Liver (tissue), 10 donors: ENCODE measurements at places on chromosomes 6 and 20. TPM values are rescaled to one million over a fixed set of nuclear protein-coding genes. Genes with fewer than 3 reads are reported as not detected.

DAAM2 gene
- 17.0 TPM for total RNA-seq

SRMS gene
- total RNA-seq, result not detected

GRCh38 chr20:12870588-12870987 lies 138.2 kb upstream of the SPTLC3 start:
- DNase-seq, result no peak

TBXT gene
- total RNA-seq, result not detected

DNA sequence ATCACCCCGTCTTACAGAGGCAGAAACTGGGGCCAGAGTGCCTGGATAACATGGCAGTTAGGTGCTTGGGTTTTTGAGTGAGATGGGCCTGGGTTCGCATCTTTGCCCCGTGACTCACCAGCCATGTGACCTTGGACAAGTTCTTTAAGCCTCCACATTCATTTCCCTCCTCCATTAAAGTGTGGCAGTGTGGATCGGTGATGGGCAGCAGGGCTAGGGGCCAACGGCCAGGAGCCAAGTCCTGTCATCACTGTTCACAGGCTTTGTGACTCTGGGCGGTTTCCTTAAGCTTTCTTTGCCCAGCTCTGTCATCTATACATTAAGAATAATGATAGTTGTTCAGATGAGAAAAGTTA lies 85.5 kb upstream of the PMEPA1 start:
- no peak for DNase-seq

GRCh38 chr6:90233213-90233612 lies 63.4 kb downstream of the BACH2 start:
- DNase-seq, result no peak

DNA sequence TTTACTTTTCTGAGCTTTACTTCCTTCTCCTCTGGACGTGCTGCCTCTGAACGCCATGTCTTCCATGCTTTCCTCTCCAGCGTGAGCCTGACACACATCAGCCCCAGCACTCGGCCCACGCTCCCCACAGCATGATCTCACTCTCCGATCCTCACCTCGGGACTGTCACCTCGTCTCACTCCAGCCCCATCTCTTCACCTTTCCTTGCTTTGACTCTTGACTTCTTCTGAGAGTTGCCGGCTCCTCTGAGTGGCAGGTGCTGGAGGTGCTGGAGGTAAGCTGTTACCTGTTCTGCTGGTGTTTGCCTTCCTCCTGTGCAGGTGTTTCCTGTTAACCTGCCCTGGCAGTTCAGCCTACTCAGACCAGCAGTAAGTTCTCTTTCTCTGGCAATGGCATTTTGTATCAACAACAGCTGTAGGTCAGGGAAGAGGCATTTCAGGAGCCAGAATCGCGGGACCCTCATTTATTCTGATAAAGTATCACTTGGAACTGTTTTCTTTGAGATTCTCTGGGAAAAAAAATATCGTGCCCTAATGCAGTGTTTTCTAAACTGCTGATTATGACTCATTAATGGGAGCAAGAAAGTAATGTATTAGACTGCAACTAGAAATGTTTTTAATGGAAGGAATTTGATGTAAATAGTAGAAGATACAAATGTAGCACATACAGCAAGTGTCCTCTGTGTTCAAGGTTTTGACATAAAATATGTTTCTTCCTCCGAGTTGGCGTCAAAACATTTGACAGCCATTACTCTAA lies 106.5 kb downstream of the ARID1B start:
- DNase-seq, result no peak

VSX1 gene
- not detected for total RNA-seq

DNA sequence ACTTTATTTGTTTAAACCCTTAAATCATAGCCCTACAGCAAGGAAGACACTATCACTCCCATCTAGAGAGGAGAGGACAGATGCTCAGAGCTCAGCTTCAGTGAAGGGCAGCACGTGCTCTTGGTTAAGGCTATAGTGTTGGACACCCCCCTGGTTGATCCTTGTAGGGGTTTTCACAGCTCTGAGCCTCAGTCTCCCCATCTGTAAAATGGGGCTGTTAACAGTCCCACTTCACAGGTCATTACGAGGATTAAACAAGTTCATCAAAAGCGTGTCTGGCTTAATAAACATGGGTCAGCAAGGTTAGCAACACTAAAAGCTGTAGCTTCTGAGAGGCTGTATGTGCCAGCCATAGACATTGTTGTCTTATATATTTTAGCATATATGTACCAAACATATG lies 82.4 kb downstream of the NFATC2 start:
- no peak for DNase-seq

DNA sequence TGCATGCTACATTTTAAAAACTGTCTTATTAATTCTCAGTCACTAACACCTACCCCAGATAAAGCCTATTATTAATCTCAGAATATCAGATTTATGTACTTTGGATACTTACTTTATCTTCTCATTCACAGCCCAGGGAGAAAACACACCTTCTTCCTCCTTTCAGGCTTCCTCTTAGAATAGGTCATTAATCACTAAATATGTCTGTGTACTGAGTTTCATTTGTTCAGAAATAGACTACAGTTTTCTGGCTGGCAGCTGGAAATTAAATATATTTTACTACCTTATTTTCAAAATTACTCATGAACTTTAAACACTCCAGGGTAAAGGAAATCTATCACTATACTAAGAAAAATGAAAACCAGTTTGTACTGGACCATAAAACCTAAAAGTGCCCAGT lies 147.7 kb upstream of the DST start:
- no peak for DNase-seq

SLC26A8 gene
- 0.09 TPM for total RNA-seq

GRCh38 chr6:63816401-63816981 lies 180.9 kb downstream of the PHF3 start:
- no peak for DNase-seq

SLPI gene
- 60.1 TPM for total RNA-seq

- DNase-seq, result no peak
Measured at GRCh38 chr6:31247813-31248212, 24.1 kb downstream of the HLA-C start.

DNA sequence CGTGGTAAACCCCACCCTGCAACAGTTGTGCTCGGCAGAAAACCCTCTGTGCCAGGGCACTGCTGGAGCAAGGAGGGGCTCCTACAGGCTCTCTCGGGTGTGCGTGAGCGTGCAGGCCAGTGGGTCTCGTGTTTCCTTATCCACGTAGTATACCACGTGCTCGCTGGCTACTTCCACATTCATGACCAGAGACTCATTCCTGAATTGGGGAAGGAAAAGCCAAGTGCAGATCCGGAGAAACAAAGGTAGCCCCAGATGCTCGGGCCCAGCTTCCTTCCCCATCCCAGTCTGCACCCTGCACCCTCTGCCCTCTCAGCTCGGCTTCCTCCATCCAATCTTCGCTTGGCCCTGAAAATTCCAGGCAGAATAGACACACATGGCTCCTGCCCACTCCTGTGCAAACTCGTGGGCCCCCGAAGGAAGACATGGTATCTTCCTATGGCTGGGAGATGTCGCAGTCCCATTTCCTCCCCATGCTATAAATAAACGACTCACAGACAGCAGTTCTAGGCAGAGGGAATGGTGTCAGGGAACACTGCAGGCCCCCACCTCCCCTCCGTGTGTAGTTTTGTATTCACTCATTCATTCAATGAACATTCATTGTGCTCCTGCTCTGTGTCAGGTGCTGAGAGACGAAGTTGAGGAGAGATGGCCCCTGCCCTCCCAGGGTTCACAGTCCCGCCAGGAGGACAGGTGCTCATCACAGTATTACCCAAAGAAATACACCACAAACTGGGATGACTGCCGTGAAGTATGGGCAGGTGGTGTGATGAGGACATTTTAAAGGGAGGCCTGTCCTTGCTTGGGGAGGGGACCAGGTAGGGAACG lies 29.6 kb downstream of the NPEPL1 start:
- peak; percentile 23 for DNase-seq

GRCh38 chr6:34322732-34323131 lies 69.7 kb downstream of the NUDT3 start:
- no peak for DNase-seq

GRCh38 chr20:62985444-62985778 lies 21.4 kb downstream of the BHLHE23 start:
- no peak for DNase-seq

DNA sequence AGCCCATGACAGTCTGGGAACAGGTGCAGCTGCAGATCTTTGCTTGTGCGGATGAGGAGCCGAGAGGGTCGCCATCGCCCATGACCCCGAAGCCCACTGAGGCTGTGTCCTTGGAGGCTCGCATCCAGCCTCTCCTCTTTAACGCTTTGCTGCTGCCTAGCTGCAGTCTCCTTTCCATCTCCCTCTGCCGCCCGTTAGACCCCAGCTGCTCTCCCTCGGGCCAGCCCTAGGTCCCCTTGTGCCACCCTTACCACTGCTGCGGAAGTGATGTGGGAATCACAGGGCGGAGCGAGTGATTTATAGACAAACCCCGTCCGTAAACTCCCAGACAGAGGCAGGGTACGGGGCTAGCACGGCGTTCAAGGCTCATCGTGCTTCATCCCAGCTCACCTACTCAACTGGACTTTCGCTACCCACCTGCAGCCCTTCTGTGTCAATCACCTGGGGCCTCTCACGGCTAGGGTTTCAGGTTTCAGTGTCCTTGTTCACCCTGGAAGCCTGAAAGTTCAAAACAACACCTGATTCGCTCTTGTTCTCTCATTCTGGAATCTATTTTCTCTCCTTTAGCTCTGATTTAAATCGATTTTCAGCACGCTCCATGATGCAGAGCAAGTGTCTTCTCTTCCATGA lies 76.1 kb downstream of the PAX1 start:
- DNase-seq, result no peak

BCAS1 gene
- total RNA-seq, result under 0.01 TPM

DNA sequence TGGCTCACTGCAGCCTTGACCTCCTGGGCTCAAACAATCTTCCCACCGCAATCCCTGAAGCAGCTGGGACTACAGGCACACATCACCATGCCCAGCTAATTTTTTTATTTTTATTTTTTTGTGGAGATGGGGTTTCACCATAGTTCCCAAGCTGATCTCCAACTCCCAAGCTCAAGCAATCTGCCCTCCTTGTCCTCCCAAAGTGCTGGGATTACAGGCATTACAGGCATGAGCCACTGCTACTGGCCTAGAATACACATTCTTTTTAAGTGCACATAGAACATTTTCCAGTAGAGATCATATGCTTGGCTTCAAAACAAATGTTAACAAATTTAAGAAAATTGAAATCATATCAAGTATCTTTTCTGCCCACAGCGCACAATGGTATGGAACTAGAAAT lies 176.8 kb upstream of the MARCKS start:
- no peak for DNase-seq

DNA sequence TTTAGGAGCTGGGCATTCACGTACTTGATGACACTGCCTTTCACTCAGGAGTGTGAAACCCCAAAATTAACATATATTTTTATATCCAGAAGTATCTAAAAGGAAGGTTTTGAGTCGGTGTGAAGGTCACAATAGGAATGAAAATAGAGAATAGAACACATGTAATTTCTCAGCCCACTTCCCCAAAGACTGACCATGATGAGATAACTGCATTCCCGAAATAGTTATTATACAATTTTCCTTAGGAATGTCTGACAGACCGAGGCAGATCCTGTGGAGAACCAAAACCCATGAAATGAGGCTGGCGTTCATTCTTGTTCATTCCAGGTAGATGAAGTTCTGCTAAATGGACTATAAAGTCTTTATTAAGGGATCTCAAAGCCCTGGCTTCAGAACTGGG lies 10.3 kb downstream of the NSFL1C start:
- DNase-seq, result no peak

DNA sequence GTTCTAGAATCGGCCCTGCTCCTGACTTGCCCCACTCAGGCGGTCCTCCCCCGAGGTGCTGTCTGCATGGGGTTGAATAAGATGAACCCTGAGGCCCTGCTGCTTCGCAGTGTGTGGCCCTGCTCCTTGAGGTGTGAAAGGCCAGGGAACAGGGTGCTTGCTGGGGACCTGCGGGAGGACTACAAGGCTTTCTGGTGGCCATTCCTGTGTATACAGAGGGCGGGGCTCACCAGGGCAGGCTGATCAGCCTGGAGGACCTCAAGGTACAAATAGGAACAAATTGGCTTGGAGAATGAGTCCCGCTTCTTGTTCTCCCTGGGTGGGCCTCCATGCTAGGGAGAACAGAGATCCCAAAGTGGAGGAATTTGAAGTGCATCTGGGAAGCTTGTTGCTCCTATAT lies 5.7 kb downstream of the NOTCH4 start:
- DNase-seq, result no peak

KCNB1 gene
- total RNA-seq, result under 0.01 TPM

ZNF334 gene
- 3.3 TPM for total RNA-seq

DNA sequence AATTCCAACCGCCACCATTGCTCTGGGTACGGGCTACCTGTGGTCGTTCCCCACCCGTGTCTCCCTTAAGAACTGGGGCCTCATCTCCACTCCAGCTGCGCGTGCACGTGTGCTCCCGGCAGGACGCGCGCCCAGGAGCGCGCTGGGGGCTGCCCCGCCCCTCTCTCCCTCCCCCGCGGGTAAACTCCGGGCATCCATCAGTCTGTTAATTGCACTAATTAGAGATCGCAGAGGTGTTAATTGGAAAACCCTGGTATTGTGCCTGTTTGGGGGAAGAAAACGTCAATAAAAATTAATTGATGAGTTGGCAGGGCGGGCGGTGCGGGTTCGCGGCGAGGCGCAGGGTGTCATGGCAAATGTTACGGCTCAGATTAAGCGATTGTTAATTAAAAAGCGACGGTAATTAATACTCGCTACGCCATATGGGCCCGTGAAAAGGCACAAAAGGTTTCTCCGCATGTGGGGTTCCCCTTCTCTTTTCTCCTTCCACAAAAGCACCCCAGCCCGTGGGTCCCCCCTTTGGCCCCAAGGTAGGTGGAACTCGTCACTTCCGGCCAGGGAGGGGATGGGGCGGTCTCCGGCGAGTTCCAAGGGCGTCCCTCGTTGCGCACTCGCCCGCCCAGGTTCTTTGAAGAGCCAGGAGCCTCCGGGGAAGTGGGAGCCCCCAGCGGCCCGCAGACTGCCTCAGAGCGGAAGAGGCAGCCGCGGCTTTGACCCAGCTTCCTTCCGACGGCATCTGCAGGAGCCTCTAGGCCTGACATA lies 14.4 kb downstream of the FOXP4 start:
- DNase-seq, result peak; percentile 62

- DNase-seq, result no peak
Measured at GRCh38 chr20:709991-710779, 34.6 kb upstream of the SCRT2 start.

DNA sequence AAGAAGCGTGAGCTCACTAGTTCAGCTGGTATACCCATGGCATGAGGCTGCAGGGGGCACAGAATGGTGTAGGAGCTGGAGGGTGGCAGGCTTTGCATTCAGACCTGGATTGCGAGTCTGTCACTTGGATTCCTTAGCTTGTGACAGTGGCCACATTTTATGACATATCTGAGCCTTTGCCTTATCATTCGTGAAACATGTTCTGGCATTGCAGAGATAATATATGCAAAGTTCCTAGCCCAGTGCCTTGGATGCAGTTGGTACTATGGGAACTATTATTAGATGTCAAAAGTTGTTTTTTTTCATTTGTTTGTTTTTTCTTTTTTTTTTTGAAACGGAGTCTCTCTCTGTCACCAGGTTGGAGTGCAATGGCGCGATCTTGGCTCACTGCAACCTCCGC lies 230.7 kb upstream of the PRDM1 start:
- no peak for DNase-seq
